ENCODE measurements at places on chromosomes 6 and 20.

DNA sequence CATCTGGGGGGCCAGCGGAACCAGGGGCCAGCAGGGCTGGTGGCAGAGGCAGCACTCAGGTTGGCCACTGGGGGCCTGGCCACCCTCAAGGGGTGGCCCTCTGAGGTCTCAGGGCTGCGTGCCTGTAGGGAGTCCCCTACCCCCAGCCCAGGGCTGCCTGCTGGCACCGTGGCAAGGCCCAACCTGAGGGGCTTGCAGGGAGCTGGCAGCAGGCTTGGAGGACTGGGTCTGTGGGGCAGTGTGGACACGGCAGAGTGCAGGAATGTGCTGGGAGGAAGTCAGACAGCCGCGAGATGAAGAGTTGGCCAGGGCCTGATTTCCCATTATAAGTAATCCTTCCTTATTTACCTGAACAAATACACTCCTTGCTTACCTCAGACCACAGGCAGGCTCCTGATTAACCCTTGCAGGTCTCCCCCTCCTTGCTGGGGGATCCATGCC, at the start of gene SPDEF:
Gene SPDEF (minus strand): TSS at position 299 of the 441 bp plus-strand sequence. CDS start 11,874 bp downstream, outside the sequence.
- DNase-seq: no peak

DNA sequence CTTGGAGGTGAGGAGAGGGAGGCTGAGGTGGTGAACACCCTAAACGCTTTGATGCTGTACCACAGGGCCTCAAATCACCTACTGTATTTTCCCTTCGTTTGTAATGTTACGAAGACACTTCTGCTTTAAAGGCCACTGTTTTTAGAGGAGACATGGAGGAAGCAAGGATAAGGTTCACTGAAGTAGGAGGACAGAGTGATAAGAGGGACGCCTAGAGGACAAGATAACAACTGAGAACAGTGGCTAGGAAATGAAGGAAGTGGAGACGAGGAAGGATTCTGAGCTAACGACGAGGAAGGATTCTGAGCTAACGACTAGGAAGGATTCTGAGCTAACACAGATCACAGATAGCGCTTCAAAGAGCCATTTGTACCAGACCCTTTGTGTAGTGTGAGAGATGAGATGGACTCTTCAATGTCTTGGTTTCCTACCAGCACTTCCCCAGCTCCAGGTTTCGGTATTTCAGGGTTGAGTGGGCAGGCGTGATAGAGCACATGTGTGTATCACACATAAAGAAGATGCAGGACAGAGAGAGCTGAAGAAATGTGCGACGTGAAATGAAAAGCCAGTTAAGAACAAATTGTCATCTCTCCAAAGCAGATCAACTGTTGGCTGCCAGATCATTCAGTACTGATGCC, 7.5 kb downstream of the SF3B5 start:
- no peak for DNase-seq

- DNase-seq: no peak
Observed at GRCh38 chr20:53826597-53827291, 233.1 kb upstream of the ZNF217 start.

DNA sequence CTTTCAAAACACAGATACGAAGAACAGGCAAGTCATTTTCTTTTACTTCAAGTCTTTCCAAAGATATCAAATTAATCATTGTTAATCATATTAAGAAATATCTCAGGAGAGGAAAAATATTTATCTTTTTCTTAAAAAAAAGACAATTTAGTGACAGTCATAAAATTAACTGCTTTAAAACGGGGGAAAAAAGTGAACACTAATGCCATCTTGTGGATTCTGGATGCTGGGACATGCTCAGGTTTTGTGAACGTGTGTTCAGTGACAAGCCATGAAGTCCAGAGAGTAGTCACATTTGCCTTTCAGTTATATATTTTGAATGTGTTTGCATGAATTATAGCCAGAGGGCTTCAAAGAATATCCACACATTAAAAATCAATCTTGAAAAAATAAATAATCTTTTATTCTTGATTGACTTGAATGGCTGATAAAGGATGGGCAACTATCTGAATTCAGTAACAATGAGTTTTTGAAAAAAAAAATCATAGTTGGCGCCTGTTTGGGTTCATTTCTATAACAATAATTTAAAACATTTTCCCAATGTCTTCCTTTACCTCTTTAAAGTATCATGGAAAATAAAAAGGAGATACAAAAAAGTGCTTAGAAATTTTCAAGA, 74.7 kb upstream of the NOX3 start:
- no peak for DNase-seq

- no peak for DNase-seq
Observed at GRCh38 chr20:58287638-58288037, 21.9 kb upstream of the RAB22A start.

Data from activated T-cell treated with anti-CD3 and anti-CD28 coated beads for 1 hour (primary cell).